ENCODE measurements at places on chromosomes 5 and 9. TPM values are rescaled to one million over a fixed set of nuclear protein-coding genes. Genes with fewer than 3 reads are reported as not detected.

DNA sequence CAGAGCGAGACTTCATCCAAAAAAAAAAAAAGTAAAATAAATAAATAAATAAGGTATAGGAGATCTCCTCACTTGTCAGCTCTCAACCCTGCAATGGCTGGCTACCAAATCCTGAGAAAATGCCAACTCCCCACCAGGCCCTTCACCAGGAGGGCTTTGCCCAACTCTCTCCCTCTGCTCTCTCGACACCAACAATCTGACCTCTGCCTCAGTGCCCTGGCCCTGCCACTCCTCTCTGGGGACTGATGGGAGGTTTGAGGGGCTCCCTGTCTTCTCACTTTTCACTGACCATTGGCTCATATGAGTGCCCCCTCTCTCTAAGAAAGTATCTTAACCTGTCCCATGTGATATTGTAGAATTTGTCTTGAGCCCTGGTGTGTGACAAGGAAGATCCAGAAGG lies 52.6 kb upstream of the SH3PXD2B start:
- peaks cover 36% of the 10 kb centered on the region for H3K4me1 ChIP-seq
- no peaks in the 10 kb centered on the region for H3K36me3 ChIP-seq
- DNase-seq = no peak
- no peak overlapping the region for H3K4me3 ChIP-seq
- H3K27me3 ChIP-seq = no peaks in the 10 kb centered on the region

GRCh38 chr5:886036-886435 lies 6.6 kb downstream of the BRD9 start:
- H3K4me3 ChIP-seq = no peak overlapping the region
- peaks cover 8% of the 10 kb centered on the region for H3K4me1 ChIP-seq
- H3K27ac ChIP-seq = no peak overlapping the region
- H3K36me3 ChIP-seq = peaks cover 23% of the 10 kb centered on the region

GRCh38 chr9:21479152-21479702 lies 2.9 kb downstream of the IFNE start:
- DNase-seq = no peak
- no peak overlapping the region for H3K27ac ChIP-seq
- no peaks in the 10 kb centered on the region for H3K27me3 ChIP-seq
- no peaks in the 10 kb centered on the region for H3K4me1 ChIP-seq
- no peak overlapping the region for H3K4me3 ChIP-seq

GRCh38 chr5:135697959-135698345 lies 119.2 kb upstream of the CXCL14 start:
- no peak overlapping the region for H3K4me3 ChIP-seq
- DNase-seq = no peak
- no peak overlapping the region for H3K27ac ChIP-seq
- no peaks in the 10 kb centered on the region for H3K36me3 ChIP-seq
- no peaks in the 10 kb centered on the region for H3K27me3 ChIP-seq
- H3K4me1 ChIP-seq = peaks cover 47% of the 10 kb centered on the region

GRCh38 chr9:136466155-136466541 lies 16.7 kb downstream of the SEC16A start:
- no peaks in the 10 kb centered on the region for H3K27me3 ChIP-seq
- no peaks in the 10 kb centered on the region for H3K4me1 ChIP-seq
- no peak for DNase-seq
- peaks cover 100% of the 10 kb centered on the region for H3K36me3 ChIP-seq
- H3K4me3 ChIP-seq = no peak overlapping the region

GRCh38 chr9:1353291-1353690 lies 303.1 kb downstream of the DMRT2 start:
- H3K4me1 ChIP-seq = no peaks in the 10 kb centered on the region
- no peaks in the 10 kb centered on the region for H3K36me3 ChIP-seq
- no peak overlapping the region for H3K27ac ChIP-seq
- no peak overlapping the region for H3K4me3 ChIP-seq
- no peak for DNase-seq
- no peaks in the 10 kb centered on the region for H3K27me3 ChIP-seq

DNA sequence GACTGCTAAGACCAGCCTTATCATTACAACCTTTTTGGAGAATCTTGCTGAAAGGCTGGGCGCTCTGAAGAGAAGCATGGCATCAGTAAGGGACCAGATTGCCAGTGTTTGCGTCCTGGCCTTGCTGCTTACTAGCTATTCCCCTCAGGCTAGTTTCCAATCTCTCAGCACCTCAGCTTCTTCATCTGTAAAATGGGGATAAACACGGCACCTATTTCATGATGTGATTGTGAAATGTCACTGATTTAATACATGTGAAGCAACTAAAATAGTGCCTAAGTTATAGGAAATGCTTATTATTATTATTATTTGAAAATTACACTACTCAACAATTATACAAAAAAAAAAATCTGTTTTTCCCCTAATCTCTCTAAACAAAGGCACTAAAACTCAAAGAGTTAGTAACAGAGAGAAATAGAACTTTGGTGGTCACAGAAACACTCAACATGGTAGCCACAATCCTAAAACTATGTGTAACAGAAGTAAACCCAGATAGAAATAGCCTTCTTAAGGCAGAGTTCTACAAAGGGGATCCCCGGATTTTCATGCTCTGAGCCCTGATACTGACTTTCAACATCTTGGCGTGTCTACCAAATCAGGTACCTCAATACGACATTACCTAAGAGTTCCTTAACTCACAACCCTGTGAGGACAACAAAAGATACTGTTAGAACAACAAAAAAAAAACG lies 62.0 kb downstream of the ENC1 start:
- H3K27me3 ChIP-seq = no peaks in the 10 kb centered on the region
- H3K36me3 ChIP-seq = no peaks in the 10 kb centered on the region
- no peak for DNase-seq
- no peak overlapping the region for H3K4me3 ChIP-seq
- no peak overlapping the region for H3K27ac ChIP-seq

The ABL1 gene
- 30.0 TPM for total RNA-seq

- no peak for DNase-seq
- no peaks in the 10 kb centered on the region for H3K36me3 ChIP-seq
- H3K27me3 ChIP-seq = no peaks in the 10 kb centered on the region
- H3K4me1 ChIP-seq = no peaks in the 10 kb centered on the region
- H3K27ac ChIP-seq = no peak overlapping the region
- H3K4me3 ChIP-seq = no peak overlapping the region
These were observed 193.7 kb downstream of the RAB3C start for GRCh38 chr5:58776559-58776958.

- H3K4me1 ChIP-seq = peaks cover 5% of the 10 kb centered on the region
- no peaks in the 10 kb centered on the region for H3K36me3 ChIP-seq
These were observed 17.2 kb downstream of the TSPAN17 start for GRCh38 chr5:176664479-176664878.

The KLF4 gene
- 94.8 TPM for total RNA-seq

- H3K36me3 ChIP-seq = no peaks in the 10 kb centered on the region
- H3K4me1 ChIP-seq = peaks cover 39% of the 10 kb centered on the region
- H3K27me3 ChIP-seq = no peaks in the 10 kb centered on the region
- H3K27ac ChIP-seq = peak overlapping the region; percentile 80
- DNase-seq = no peak
These were observed 70.4 kb downstream of the ARRDC3 start for GRCh38 chr5:91312698-91313097.

The POU5F2 gene
- 3.2 TPM for total RNA-seq

GRCh38 chr9:117678871-117679270 lies 25.3 kb upstream of the TLR4 start:
- no peak overlapping the region for H3K27ac ChIP-seq
- H3K4me1 ChIP-seq = no peaks in the 10 kb centered on the region
- DNase-seq = no peak
- H3K36me3 ChIP-seq = no peaks in the 10 kb centered on the region
- H3K27me3 ChIP-seq = no peaks in the 10 kb centered on the region
- H3K4me3 ChIP-seq = no peak overlapping the region
